Breast epithelium (tissue), 4 donors: ENCODE measurements at places on chromosomes 1 and 21. TPM values are rescaled to one million over a fixed set of nuclear protein-coding genes. Genes with fewer than 3 reads are reported as not detected.
A peak's percentile ranks its signal among the peaks of the same experiment; 100 is the strongest.

DNA sequence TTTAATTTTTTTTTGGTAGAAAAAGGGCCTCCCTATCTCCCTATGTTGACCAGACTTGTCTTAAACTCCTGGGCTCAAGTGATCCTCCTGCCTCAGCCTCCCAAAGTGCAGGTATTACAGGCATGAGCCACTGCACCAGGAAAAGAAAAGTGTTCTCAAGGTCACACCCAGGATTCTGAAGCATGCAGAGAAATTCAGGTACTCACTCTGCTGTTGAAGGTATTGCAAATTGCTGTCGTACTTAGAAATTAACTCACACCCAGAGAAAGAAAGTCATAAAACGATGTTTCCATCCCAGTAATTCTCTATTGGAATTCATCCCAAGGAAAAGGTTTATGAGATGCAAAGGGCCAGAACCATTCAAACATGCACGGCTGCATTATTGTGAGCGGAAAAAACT lies 73.7 kb downstream of the DHRS3 start:
- H3K36me3 ChIP-seq, result no peaks in the 10 kb centered on the region
- peaks cover 13% of the 10 kb centered on the region for H3K4me1 ChIP-seq
- DNase-seq, result no peak
- no peak overlapping the region for H3K4me3 ChIP-seq
- H3K27ac ChIP-seq, result no peak overlapping the region
- no peaks in the 10 kb centered on the region for H3K27me3 ChIP-seq

- H3K36me3 ChIP-seq, result no peaks in the 10 kb centered on the region
- no peaks in the 10 kb centered on the region for H3K27me3 ChIP-seq
- H3K4me1 ChIP-seq, result no peaks in the 10 kb centered on the region
- no peak overlapping the region for H3K4me3 ChIP-seq
- DNase-seq, result no peak
These were observed 10.5 kb upstream of the LRRC8D start for GRCh38 chr1:89810302-89810701.

DNA sequence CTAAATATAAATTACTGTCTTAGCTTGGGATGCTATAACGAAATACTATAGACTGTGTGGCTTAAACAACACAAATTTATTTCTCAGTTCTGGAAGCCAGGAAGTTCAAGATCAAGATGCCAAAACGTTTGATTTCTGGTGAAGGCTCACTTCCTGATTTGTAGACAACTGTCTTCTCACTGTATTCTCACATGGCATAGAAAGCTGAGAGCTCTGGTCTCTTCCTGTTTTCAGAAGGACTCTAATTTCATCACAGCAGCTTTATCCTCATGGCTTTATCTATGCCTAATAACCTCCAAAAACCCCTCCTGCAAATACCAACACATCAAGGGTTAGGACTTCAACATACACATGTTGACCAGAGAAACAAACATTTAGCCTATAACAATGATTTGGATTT lies 1795.5 kb downstream of the MRPL39 start:
- no peak overlapping the region for H3K4me3 ChIP-seq
- H3K4me1 ChIP-seq, result no peaks in the 10 kb centered on the region
- no peaks in the 10 kb centered on the region for H3K36me3 ChIP-seq
- no peaks in the 10 kb centered on the region for H3K27me3 ChIP-seq
- no peak for DNase-seq

The SGIP1 gene
- 3.5 TPM for total RNA-seq

- H3K27ac ChIP-seq, result peak overlapping the region; percentile 79
- no peaks in the 10 kb centered on the region for H3K27me3 ChIP-seq
- H3K4me1 ChIP-seq, result no peaks in the 10 kb centered on the region
These were observed 143.1 kb downstream of the TGFBR3 start for GRCh38 chr1:91742848-91743292.

DNA sequence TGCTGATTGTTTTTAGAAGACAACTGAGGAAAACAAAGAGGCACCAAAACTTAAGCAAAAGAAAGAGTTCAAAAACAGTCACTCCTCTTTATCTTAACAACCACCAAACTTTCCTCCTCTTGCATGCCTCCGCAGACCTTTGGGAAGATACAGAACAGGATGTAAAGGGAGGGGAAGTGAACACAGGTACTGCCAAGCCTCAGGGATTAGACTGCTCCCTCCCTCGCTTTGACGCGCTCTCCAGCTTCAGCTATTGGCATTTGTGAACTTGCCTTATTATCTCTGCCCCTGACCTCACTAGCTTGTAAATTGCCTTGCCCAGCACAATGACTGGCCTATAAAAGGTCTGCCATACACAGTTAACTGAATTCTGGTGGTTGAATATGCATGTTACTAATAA lies 4.8 kb upstream of the SRP9 start:
- no peaks in the 10 kb centered on the region for H3K36me3 ChIP-seq
- no peak overlapping the region for H3K4me3 ChIP-seq
- peak overlapping the region; percentile 87 for H3K27ac ChIP-seq
- DNase-seq, result no peak
- H3K4me1 ChIP-seq, result peaks cover 4% of the 10 kb centered on the region

GRCh38 chr1:5734996-5735395 lies 257.2 kb downstream of the NPHP4 start:
- no peaks in the 10 kb centered on the region for H3K4me1 ChIP-seq
- H3K36me3 ChIP-seq, result no peaks in the 10 kb centered on the region
- no peak overlapping the region for H3K27ac ChIP-seq
- no peak for DNase-seq

The FMO1 gene
- total RNA-seq, result 4.3 TPM

GRCh38 chr1:86748622-86749373 lies 44.4 kb downstream of the SH3GLB1 start:
- DNase-seq, result no peak
- H3K4me3 ChIP-seq, result no peak overlapping the region
- no peak overlapping the region for H3K27ac ChIP-seq
- H3K4me1 ChIP-seq, result no peaks in the 10 kb centered on the region
- no peaks in the 10 kb centered on the region for H3K27me3 ChIP-seq
- H3K36me3 ChIP-seq, result peaks cover 4% of the 10 kb centered on the region

DNA sequence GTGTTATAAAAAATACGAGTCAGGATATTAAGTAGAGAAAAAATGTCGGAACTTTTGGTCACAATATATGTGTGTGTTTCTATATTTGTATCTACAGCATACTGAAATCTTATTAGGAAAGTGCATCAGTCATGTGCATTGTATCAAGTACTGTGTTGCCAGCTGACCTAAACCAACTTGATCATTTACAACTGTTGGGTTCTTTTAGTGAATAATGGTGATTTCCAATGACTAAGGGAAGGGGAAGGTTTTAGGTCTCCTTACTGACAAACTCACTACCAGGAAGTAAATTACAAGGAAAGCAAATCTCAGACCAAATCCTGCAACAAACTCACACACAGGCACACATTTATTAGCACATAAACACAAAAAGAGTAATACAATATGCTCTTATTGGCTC lies 142.7 kb downstream of the TSEN15 start:
- no peaks in the 10 kb centered on the region for H3K36me3 ChIP-seq
- no peaks in the 10 kb centered on the region for H3K4me1 ChIP-seq
- no peak overlapping the region for H3K27ac ChIP-seq
- H3K4me3 ChIP-seq, result no peak overlapping the region

DNA sequence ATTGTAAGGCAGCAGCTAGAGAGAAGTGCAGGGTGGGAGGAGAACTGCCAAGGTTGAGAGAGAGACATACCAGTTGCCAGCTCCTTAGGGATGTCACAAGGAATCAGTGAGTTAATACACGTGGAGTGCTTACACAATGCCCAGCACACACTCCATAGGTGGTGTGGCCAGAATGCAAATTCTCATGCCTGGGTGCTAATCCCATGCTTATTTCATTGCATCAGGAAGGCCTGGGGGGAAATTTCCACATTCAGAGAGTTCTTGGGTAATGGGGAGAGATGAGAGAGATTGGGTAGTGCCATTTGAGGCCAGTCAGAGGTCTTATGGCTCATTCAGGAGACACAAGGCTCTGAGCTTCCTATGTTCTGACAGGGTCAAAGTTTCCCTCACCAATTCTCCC lies 38.7 kb downstream of the GJA5 start:
- H3K27me3 ChIP-seq, result no peaks in the 10 kb centered on the region
- H3K36me3 ChIP-seq, result no peaks in the 10 kb centered on the region
- H3K4me1 ChIP-seq, result no peaks in the 10 kb centered on the region
- H3K27ac ChIP-seq, result no peak overlapping the region
- no peak overlapping the region for H3K4me3 ChIP-seq
- DNase-seq, result peak; percentile 35

GRCh38 chr1:156707417-156708217 lies 2.2 kb upstream of the CRABP2 start:
- H3K36me3 ChIP-seq, result no peaks in the 10 kb centered on the region
- H3K4me3 ChIP-seq, result no peak overlapping the region
- H3K27me3 ChIP-seq, result no peaks in the 10 kb centered on the region

The PROX1 gene
- 1.8 TPM for total RNA-seq
